ENCODE measurements at places on chromosomes 7 and 10.

DNA sequence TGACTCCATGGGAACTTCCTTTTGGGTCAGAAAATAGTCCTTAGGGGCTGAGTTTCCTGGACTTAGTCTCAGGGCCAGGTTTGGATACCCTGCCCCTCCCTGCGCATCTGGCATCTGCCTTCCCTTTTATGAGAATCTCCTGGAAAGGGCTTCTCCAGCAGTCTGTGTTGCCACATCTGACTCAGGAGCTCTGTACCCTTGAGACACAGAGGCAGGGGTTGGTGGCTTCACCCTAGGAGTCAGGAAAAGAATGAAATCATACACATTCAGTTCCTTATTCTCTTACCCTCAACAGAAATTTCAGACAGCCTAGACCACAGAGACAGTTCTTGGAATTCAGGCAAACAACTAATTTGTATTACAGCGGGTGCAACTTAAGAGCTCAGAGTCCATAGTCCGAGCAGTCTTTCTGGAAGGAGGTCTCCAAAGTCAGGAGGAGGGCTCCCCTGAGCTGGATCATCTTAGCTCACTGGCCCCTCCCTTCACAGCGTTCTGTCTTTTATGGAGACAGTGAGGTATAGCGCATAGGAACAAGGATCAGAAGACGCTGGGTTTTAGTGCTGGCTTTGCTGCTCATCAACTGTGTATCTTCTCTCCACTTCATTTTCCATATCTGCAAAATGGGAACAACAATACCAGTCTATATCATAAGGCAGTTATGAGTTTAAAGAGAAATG is 3.0 kb upstream of the PLAU start:
- no peak for DNase-seq

- DNase-seq, result peak; percentile 32
Observed at GRCh38 chr7:2870471-2870931, 26.4 kb upstream of the GNA12 start.

DNA sequence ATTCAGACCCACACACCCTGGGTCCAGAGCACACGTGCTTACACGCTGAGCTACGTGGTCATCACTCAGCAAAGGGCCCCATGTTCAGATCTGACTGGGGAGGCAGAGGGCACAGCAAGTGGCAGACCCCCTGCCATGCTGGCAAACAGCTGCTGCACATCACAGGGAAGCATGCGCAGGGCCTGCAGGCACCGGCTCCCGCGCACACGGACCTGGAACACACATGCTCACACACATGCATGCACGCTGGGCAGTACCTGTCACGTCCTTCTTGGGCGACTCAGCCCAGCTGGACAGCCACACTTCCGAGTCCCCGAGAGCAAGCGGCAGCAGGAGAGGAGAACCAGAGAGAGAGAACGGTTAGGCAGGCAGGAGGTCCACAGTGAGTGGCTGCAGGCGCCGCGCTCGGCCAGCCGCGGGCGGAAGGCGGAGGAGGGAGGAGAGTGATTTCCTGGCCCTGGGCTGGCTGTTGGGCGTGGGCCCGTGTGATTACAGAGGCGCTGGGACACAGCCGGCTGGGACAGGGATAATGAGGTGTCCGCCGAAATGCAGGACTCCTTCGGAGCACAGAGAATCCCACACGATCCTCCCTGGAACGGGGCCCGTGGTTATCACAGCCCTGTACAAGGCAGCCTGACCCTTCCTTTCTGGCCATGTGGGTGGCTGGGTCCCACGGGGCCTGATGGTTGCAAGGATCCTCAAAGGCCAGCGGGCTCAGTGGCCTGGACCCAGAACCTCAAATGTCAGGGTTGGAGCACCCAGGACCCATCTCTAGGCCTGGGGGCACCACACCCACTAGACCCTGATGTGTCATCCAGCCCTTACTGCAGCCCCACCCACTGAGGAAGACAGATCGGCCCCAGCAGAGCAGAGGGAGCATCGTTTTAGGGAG is 175.1 kb downstream of the NEURL1 start:
- DNase-seq, result no peak

DNA sequence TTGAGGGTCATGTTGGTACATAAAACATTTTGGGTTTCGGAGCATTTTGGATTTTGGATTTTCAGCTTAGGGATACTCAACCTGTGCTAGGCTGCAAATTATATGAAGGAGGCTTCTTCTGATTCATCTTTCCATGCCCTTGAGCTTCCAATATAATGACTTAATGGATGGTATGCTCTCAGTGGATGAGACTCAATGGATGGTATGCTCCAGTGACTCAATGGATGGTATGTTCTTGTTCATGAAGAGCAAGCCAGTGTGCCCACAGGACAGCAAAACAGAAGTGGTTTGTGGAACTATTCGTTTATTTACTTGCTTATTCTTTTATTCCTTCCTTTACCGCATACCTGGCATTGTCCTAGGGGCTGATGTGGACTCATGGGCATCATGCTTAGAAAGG is 969.6 kb downstream of the LRMDA start:
- DNase-seq, result no peak

All from T-helper 9 cell (primary cell).